Activated CD8-positive, alpha-beta memory T cell treated with anti-CD3 and anti-CD28 coated beads, Interleukin-2, amount 50 U/mL, for 4 hours (primary cell): ENCODE measurements at places on chromosomes 7 and 10.

DNA sequence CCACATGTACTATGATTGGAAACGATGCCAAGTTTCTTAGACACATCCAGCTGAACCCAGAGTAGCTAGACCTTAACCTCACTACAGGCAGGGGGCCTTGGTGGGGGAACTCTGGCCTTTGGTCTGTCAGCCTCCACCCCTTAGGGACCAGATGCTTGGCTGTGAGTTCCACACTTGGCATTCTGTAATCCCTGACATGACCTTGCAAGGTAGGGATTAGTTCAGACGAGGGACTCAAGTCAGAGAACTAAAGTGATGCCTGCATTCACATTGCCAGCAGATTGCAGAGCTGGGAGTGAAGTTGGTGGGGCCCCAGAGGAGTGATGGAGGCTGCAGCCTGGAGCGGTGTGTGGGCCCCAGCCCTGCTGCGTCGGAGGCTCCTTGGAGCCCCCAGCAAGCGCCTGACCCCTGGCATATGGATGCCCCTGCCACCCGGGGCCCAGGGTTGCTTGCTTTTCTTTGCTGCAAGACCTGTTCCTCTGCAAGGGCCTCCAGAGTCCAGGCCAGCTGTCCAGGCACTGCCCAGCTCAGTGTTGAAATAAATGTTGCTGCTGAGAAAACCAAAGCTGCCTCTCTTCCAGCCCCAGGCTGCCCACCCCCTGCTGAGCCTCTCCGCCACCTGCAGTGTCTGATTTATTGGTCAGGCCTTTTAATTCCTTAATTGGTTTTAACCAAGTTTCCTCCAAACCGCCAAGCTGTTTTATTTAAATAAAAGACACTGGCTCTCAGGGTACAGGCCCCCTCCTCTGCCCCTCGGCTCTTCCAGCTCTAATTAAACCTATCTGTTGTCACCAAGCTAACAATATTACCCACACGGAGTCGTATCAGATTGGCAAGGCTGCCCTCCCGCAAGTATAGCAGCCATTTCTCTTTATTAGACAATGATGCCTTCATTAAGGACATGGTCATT lies 4.7 kb downstream of the NPTX2 start:
- no peak for DNase-seq

DNA sequence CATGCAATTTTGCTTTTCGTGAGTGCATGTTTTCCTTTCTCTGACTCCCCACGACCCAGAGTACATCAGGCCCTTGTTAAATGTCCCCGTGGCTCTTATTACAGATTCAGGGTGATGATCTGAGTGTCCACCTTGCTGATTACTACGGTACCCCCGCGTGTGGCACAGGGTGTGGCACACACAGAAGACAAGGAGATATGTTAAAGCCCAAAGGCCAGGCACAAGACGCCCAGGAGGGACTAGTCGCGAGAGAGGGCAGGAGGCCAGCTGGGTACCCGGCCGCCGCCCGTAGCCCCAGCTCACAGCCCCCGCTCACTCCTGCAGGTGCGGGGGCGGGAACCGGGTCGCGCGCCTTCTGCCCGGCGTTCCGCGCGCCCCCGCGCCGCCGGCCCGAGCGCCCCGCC lies 281 bp upstream of the EXOC6 start:
- no peak for DNase-seq

DNA sequence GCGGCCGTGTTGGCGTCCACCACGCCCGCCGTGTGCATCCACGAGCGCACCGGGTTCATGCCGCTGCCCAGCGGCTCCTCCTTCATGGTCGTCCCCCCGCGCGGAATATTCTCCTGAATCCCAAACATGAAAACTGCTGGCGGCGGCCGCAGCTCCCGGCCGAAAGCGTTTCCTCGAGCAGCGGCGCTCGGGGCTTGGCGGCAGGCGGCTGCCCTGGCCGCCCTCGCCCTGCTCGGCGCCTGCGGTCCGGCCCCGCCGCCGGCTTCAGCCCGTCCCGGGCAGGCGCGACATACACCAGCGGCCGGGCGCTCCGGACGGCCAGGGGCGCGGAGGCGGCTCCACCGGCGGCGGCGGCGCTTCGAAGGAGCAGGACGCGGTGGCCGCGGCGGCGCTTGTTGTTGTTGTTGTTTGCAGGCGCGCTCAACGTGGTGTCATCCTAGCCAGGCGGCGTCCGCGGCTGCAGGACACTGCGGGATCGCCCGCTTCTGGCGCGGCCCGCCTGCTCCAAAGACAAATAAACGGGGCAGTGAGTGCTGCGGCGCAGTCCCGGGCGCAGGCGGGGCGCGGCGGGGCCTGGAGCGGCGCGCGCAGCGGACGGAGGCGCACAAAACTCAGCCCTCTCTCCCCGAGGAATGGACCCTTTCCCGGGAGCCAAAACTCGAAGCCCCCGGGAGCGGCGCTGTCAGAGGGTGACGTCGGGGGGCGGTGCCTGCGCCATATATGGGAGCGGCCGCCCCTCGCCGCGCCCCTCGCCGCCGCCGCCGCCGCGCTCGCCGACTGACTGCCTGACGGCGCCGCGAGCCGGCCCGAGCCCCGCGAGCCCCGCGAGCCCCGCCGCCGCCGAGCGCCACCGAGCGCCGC lies at the start of gene EBF3:
Gene EBF3, minus strand, starts transcription at position 634 of the 861 bp plus-strand sequence. Its CDS starts 506 bp downstream, at position 128.
- DNase-seq, result peak; percentile 42

DNA sequence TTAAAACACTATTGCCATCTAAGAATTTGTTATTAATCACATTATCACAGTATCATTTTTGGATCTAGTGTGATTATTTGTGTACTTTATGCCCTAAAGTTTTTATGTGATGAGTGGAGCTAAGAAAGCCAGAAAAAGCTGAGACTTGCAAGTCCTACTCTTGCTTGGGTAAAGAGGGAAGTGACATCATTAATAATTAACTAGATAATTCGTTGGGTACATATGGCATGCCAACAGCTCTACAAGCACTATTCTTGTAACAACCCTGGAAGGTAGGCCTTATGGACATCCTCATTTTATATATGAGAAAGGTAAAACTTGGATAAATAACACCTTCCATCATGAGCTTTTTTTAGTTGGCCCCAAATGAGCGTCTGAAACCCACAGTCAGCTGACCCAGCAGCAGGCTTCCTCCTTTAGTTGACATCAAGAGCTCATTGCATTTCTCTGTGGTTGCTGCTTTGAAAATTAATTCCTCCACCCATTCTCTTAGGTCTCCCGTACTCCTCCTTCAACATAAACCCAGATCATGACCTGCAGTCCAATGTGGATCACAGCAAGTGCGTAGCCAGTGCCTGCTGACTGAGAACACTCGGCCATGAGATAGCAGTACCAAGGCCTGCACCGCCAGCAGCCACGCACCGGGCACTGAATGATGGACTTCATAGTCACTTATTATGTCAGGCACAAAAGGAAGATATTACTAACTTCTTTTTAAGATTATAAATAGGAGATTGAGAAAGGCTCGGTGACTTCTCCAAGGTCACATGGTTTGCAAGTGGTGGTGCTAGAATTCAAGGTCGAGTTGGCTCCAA lies 292.0 kb upstream of the AOAH start:
- no peak for DNase-seq

GRCh38 chr10:91694170-91694794 lies 61.4 kb upstream of the PPP1R3C start:
- DNase-seq, result no peak

DNA sequence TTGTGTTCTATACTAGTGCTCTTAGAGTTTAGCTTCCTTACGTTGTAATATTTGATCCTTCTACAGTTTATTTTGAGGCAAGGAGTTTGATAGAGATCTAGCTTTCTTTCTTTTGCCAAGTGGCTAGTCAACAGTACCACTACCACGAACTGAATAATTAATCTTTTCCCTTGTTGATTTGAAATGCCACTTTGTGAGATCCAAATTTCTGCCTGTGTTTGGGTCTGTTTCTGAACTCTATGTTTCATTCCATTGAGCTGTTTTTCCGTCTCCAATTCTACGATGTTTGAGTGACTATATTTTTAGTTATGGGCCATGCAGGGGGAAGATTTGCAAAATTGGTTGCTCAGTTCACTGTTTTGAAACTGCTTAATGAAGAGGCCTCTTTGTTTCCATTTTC lies 134.7 kb downstream of the KIAA1217 start:
- DNase-seq, result no peak

DNA sequence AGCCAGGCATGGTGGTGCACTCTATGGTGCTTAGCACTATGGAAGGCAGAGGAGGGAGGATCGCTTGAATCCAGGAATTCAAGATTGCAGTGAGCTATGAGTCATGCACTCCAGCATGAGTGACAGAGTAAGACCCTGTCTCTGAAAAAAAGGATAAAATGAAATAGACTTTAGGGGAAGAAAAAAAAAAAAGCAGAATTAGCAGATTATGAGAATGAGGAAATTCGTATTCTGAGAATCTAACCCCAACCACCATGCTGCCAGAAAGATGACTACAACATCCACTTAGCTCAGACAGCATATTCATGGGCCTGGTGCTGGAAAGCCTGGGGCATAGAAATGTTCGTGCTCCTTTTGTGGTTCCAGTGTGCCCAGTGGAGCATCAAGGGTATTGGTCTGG lies 63.3 kb downstream of the TMEM26 start:
- DNase-seq, result no peak

DNA sequence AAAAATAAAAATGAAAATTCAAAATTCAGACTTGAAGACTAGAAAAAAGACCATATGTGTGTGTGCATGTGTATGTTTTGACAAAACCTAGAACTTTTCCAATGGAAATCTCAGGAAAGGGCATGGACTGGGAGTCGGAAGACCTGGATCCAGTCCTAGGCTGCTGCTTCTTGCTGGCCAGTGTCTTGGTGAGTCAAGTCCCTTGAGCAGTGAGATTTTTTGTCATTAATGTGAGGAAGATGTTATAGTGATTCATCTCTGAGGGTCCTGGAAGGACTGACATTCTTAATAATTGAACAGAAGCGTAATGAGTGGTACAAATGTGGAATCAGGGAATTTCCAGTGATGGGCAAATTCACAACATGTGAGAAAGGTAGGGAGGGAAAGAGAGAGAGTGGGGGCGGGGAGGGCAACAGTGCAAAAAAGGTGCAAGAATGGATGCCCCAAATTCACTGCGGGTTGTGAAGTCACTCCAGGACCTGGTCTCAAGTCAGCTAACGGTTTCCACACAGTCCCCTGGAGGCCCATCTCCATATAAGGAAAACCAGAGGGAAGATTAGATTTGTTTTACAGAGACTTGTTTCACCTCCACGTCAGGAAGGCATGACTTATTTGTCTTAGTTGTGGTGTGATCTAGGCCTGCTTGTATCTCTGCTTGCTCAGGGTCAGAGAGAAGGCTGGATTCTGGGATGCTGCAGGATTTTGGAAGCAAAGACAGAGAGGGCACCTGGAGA lies 201.7 kb downstream of the BUB3 start:
- DNase-seq, result no peak

DNA sequence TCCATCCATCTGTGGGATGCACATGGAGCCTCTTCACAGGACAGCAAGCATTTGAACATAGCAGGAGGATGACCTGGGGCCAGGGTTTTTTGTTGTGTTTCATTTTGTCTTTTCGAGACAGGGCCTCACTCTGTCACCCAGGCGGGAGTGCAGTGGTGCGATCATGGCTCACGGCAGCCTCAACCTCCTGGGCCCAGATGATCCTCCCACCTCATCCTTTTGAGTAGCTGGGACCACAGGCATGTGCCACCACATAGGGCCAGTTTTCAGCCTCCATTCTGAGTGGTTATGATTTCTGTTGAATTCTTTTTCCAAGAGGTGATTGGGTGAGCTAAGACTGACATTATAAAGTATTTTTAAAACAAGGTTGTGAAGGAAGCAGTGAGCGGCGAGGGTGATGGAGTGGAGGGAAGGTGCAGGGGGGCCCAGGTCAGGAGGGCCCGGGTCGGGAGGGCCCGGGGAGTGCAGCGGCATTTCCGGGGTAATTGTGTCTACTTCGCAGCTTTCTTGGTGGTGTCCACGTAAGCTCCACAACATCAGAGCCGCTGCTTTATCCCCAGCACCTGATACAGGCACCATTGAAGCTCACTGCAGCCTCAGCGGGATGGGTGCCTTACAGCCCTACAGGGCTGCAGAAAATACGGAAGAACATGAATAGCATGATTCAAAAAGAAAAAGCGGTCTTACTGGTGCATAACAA lies 12.0 kb upstream of the LARP4B start:
- DNase-seq, result no peak

DNA sequence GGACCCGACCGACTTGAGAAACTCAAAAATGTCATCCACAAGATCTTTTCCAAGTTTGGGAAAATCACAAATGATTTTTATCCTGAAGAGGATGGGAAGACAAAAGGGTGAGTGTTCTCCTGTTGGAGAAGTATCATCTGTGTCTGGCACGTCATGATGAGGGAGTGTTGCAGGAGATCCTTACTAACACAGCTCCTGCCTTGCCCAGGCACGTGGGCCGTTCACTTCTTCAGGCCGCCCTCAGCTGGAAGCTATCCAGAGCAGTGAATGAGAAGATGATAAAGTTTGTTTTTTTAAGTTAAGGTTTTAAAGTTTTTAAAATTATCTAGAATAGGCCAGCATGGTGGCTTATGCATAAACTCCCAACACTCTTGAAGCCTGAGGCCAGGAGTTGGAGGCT lies 6.2 kb downstream of the EIF3B start:
- no peak for DNase-seq

DNA sequence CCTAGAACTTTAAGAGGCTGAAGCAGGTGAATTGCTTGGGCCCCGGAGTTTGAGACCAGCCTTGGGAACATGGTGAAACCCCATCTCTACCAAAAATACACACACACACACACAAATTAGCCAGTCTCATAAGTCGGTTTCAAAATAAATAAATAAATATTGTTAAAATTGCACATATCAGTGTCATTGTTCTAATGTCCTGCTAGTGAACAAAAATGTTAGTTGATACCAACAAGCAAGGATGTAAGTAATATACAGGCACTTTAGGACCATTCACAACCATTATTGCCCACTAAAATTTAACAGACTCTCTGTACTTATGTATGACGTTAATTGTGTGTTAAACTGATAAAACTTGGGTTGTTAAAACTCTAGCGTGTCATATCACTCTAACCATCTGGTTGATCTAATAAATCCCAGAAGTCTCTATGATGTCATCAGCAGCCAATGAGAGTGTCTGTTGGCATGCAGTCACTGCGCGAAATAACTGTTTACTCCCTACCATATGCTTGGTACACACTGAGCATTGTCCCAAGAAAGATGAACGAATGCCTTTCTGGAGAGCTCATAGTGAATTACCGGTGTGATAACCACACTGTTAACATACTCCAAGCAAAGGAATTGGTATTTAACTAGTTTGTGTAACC lies 30.4 kb upstream of the OTUD1 start:
- no peak for DNase-seq

DNA sequence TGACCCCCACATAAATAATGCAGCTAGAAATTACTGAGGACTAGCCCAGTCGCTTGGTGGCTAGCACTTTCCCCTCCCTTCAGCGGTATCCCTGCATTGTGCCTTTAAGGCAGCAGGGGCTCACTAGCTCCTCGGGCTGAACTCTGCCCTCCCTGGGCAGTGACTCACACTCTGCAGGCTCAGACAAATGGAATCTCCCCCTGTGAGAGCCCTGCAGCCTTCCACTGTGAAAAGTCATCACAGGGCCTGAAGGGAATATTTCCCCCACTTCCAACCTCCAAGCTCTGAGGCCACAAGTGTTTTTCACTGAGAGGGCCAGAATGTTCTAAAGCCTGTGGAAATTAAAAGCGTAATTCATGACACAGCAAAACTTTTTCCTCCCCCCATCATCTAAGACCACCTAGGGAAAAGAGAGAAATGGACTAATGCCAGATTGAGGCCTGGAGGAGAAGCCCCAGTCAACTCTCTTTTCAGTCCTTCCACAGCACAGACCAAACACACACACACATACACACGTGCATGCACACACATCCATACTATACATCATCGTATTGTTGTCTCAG lies 93.6 kb upstream of the COL1A2 start:
- no peak for DNase-seq
